ENCODE measurements at places on chromosomes 3 and 15.
A peak's percentile ranks its signal among the peaks of the same experiment; 100 is the strongest.

DNA sequence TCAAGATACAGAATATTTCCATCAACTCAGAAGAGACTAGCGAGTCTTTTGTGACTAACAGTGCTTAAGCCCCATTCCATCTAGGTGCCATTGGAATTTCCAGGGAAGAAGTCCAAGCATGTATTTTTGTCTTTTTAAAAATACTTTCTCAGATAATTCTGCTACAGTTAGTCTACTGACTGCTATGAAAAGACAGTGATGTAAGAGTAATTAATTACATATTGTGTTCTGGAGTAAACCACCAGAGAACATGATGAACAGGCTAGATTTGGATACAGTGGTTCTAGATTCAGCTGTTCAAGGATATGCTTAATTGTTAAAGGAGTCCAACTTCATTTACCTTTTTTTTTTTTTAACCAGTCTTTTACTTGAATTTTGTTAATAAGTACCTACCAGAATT lies 34.8 kb upstream of the PAK6 start:
- DNase-seq, result no peak

DNA sequence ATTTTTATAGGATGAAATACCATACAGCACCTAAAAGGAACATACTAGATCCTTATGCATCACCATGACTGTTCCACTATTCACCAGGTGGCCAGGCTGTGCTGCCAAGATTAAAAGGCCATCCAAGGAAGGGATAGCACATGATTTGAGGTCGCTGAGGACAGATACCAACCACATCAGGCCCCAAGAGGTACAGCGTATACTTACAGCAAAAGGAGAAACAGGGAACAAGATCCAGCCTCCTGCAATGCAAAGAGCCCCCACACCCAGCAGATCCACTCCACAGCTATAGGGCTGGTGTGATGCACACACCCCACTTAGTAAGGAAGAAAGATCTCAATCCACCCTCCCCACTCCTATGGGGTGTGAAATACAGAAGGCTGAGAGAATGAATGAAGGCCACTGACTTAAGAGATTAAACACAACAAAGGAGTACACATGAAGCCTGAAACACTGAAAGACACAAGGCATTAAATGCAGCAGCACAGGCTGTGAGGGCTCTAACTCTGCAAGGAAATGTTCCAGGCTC lies 32.0 kb upstream of the ZNF445 start:
- DNase-seq, result no peak

- DNase-seq, result no peak
Measured at GRCh38 chr3:15831927-15832326, 34.1 kb upstream of the ANKRD28 start.

GRCh38 chr15:95377258-95377852 lies 953.1 kb upstream of the NR2F2 start:
- DNase-seq, result no peak

DNA sequence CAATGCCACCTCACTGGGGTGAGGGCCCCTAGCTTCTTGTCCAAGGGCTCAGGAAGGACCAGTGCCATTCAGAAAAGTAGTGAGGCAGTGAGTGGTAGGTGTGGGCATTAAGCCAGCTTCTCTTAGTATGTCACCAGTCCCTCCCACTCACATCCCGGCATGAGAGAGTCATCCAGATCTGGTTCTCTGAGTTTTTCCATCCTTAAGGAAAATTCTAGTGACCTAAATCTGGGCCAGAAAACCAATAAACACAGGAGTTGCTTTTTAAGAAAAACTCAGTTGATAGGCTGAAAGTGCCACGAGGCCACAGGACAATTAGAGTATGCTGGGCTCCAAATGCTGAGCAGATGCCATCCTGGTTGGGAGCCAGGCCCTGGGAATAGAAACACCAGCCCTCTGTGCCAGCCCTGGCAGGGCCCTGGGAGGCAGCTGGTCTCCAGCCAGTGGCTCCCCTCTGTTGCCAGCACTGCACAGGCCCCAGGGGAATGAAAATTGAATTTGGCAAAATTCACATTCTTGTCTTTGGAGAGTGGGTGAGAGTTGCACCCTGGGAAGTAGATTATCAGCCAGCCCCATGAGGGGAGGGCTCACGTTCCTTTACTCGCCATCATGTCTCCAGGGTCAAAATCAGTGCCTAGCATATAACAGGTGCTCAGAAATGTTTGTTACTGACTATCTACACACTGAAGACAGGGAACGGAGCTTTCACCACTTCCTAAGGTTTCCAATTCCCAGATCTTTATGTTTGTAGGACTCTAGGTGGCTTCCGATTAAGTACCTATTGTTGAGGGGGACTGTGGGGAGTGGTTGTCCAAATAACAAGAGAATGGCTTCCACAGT lies 52.8 kb downstream of the FAM43A start:
- DNase-seq, result peak; percentile 75

DNA sequence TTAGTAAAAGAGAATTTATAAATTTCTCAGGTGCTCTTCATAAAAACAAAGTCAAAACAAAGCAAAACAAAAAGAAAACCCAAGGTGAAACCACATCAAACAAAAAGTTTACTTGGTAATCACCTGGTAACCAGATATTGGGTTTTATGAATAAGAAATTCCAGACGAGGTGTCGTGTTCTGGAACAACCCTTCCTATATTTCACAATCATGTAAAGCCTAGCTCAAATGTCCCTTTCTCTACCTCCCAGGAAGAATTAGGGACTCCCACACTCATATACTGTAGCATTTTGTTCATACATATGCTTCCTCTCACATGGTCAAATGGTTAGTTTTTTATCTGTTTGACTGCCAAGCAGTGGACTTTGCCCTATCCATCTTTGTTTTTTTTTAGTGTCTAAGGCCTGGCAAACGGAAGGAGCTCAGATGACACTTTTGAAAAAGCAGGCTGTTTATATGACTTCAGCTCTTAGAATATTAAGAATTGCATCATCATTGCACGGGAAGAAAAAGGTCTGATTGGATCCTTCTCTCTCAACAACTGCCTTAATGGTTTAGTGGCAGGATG lies 326.7 kb upstream of the TBL1XR1 start:
- DNase-seq, result peak; percentile 15

- DNase-seq, result peak; percentile 39
Measured at GRCh38 chr15:68298882-68299381, 21.4 kb downstream of the FEM1B start.

- no peak for DNase-seq
Measured at GRCh38 chr3:23341147-23341838, 138.2 kb downstream of the UBE2E2 start.

- DNase-seq, result no peak
Measured at GRCh38 chr3:28680050-28680449, 331.4 kb upstream of the AZI2 start.

GRCh38 chr15:25061808-25062550 lies 107.2 kb downstream of the SNRPN start:
- DNase-seq, result no peak

DNA sequence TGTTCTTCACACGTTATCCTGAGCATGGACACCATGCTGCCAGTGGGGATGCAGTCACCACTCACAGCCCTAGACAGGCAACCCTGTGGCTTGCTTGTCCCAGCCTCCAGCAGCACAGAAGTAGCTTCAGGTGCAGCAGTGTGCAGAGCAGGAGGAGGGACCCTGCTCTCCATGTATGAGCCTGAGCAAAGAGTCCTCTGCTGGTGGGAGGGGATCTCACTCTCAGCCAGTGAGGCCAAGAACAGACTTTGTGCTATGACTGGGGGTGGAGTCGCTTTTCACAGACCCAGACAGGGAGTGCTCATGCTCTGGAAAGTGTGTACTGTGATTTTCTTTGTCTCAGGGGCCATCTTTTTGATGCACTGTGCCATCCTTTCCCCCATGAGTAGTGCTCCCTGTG lies 66.1 kb upstream of the NDN start:
- DNase-seq, result no peak

GRCh38 chr15:39919748-39920509 lies at the start of gene GPR176:
Gene GPR176, minus strand, starts transcription at chr15:39920266. Its CDS starts 240 bp downstream, at chr15:39920026.
- peak; percentile 84 for DNase-seq

All from Daoy (cell line).